NCI-H1694 (cell line): ENCODE measurements at places on chromosomes 16 and 17.

DNA sequence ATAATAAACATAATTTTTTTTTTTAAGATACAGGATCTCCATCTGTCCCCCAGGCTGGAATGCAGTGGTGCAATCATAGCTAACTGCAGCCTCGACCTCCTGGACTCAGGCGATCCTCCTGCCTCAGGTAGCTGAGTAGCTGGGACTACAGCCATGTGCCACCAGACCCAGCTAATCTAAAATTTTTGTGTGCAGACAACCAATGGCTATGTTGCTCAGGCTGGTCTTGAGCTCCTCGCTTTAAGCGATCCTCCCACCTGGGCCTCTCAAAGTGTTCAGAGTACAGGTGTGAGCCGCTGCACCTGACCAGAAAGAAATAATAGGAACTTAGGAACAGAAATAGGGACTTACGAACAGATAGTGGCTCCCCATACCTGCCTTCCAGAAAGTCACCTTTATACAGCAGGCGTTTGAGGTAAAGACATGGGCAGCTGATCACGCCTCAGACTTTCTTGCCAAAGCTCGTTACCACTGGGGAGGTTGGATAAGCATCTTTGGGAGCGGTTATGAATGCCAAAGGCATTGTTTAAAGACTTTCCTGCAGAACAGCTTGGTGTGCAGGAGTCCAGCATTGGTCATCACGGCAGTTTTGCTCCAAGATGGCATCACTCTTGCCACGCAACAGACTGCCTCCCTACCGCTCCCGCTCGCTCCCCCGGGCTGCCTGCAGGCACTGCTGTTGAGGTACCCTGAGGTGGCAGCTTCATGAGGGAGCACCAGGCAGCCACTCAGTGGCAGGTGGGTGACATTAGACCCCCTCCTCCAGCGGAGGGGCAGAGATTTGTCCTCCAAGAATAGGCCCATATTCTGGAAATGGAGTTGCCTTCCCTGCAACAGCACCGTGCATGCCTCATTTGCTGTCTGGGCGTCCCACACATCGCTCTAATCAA, 13.6 kb downstream of the COX4I1 start:
- DNase-seq, result no peak

- no peak for DNase-seq
These were observed 325.5 kb downstream of the CA10 start for GRCh38 chr17:51833045-51833444.

DNA sequence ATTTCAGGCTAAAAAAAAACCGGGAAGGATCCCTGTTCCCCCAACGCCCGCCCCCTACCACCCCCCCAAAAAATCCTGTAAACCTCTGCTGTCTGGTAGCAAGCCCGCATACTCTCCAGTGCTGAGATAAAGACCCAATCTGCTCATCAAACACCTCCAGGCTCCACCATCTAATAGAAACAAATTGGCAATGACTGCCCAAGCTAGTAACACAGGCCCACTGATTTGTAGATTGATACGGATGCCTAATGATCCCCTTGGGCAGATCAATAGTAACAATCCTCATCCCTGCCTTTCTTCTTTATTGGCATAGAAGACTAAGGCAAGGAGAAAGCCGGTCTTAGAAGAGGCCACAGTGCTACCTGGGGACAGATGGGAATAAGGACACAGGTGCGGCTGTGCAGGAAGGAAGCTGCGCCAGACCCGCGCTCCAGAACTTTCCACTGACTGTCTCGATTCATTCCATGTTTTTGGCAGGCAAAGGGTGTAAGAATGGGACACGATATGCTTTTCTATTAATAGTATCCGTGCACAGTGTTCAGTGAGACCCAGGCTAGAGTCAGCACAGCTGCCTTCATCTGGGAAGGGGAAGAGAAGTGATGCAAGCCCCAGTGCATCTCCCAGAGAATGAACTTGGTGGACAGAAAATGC, 407.6 kb upstream of the PSMD7 start:
- no peak for DNase-seq

GRCh38 chr16:81831722-81832126, 52.6 kb downstream of the PLCG2 start:
- DNase-seq, result no peak

- DNase-seq, result peak; percentile 89
These were observed 296.2 kb downstream of the SEC14L1 start for GRCh38 chr17:77437017-77437416.

DNA sequence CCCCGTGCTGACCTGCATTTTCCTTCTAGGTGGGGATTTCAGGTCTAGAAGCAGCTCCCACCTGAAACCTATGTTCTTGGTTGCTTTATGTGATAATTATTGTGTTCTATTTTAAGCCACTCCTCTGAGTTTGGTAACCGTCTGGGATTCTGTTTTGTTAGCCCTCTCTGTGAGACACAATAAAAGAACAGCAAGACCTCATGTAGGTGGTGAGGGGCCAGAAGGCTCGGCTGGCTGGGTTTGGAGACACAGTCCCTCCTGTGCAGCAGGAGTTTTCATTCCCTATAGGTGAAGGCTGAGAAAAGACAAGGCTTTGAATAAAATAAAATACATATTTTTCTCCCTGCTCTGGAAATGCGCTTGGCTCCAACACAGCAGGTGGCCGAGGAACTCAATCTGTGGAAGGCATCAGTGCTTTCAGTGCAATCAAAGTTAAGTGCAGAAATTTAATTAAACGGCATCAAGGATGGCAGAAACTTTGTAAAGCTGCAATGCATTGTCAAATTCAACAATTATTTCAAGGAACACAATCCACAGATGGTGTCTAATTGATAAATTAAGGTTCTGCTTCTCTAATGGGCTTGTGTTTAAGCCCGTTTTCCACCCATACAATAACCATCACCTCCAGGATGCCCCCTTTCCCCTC, 107.8 kb downstream of the MSI2 start:
- no peak for DNase-seq

- no peak for DNase-seq
These were observed 8.3 kb upstream of the RBFOX1 start for GRCh38 chr16:7324321-7324720.

DNA sequence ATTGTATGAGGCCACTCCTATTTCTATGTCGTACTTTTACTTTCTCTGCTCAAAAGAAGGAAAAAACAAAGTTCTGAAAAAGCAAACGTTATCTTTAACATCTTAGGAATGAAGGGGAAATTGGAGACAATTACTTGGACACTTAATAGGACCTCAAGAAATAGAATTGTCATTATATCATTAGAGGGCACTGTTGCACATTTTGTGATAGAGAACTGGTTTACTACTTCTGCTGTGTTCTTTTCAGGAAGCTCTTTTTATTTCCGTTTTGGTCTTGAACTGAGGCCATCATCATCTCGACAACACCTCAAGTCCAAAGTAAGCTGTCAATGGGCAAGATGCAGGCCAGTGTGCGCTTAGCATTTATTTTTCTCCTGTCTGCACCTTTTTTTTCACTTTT, 14.6 kb downstream of the COG4 start:
- DNase-seq, result no peak

GRCh38 chr17:64016231-64016784, 4.1 kb downstream of the ICAM2 start:
- DNase-seq, result no peak

- DNase-seq, result peak; percentile 64
These were observed 82.2 kb downstream of the TNRC6C start for GRCh38 chr17:78040440-78041385.
